ENCODE measurements at places on chromosomes 3 and 15.
A peak's percentile ranks its signal among the peaks of the same experiment; 100 is the strongest.

DNA sequence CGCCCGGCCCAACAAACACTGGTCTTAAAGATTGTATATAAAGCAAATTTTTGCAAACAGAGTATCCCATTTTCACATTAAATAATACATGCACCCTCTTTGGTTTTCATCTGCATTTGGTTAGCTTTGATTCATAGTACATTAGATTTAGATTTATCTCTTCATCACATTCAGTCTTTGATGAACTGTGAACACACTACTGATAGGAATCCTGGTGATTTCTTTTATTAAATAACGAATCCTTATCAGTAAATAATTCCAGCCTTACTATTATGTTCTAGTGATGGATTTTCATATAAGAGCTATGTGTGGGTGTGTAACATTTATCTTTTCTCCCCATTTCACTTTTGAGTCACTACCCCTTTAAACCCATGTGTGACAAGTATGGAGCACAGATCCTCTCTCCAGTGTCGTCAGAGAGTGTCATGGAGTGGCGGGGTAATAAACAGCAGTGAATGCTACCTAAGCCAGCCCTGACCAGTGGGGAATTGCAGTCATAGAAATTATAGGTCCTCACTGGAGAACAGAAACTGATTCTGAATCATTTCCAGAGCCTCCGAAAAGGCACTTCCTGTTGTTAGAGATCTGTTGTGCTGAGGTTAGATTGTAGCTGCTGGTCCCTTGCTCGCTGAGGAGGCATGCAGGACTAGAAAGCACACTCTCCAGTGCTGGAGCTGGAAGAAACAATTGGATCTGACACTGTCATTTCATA is 22.0 kb downstream of the SLC7A14 start:
- DNase-seq: no peak

DNA sequence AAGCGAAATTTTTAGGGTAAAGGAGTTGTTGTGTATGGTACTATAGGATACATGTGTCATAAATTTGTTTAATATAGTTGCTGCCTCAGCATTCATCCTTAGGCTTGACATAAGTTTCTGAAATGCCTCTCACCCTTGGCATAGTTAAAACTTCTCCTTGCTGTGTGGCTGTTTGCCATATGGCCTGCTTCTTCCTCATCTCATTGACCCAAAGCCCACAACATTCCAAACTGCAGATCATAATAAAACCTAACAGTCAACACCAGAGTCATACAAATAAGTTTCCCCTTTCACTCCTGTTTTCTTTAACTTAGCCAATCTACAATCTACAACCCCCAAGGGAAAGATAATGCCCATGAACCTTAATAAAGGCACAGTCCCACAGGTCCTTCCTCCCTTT is 136.6 kb downstream of the TMCC1 start:
- no peak for DNase-seq

- no peak for DNase-seq
Observed at GRCh38 chr3:20589275-20589674, 403.3 kb upstream of the SGO1 start.

- DNase-seq: no peak
Observed at GRCh38 chr15:23073890-23074646, 34.7 kb upstream of the TUBGCP5 start.

- DNase-seq: no peak
Observed at GRCh38 chr15:54820811-54821210, 375.9 kb downstream of the RSL24D1 start.

- peak; percentile 5 for DNase-seq
Observed at GRCh38 chr3:170513642-170514041, 72.2 kb downstream of the SLC7A14 start.

GRCh38 chr3:145899241-145899640 is 261.7 kb downstream of the PLOD2 start:
- DNase-seq: no peak

GRCh38 chr15:66386204-66387123 is at the start of gene MAP2K1:
Gene MAP2K1 (plus strand): TSS chr15:66386912. CDS start chr15:66387348, 436 bp downstream.
- DNase-seq: peak; percentile 99

DNA sequence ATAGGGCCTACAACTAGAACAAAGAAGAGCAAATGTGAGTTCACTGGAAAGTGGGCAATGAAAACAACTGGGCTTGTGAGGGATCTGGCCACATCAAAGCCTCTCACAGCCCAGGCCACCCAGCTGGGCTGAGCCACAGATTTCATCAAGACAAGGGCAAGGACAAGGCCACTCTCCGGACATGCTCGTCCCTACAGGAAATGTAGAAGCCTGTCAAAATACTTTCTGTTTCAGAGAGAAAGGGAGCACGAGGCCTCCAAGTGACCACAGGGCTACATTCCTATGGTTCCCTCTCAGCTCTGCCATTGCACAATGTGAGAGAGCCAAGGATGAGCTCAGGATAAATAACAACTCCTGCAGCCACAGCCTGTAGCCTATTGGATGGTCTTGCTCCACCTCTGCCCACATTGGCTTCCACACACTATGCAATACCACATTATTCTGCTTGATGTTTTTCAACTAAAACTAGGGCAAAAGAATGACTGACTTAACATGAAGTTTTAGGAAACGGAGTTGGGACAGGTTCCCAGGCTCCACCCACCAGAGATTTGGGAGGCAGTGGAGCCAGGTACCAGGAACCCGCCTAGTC is 12.1 kb downstream of the TBC1D2B start:
- peak; percentile 51 for DNase-seq

GRCh38 chr3:123546133-123546755 is 38.6 kb downstream of the HACD2 start:
- no peak for DNase-seq

GRCh38 chr15:73156431-73157191 is 104.3 kb downstream of the NEO1 start:
- peak; percentile 4 for DNase-seq

DNA sequence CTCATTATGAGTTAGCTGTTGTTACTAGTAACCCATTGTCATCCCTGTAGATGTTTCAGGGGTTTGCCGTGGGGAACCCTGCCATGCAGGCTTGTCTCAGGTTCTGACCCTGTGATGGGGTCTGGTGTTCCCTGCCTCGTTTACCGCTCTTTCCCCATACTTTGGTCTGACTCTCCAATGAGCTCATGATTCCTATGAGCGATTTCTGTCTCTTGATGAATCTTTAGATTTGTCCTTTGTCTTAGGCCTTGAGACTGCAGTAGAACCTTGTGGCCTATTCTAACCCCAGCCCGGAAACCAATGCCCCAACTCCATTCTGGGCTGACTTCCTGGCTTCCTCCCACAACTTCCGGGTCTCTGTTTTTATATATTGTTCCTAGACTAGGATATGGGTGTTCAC is 11.3 kb upstream of the IQGAP1 start:
- DNase-seq: peak; percentile 84

DNA sequence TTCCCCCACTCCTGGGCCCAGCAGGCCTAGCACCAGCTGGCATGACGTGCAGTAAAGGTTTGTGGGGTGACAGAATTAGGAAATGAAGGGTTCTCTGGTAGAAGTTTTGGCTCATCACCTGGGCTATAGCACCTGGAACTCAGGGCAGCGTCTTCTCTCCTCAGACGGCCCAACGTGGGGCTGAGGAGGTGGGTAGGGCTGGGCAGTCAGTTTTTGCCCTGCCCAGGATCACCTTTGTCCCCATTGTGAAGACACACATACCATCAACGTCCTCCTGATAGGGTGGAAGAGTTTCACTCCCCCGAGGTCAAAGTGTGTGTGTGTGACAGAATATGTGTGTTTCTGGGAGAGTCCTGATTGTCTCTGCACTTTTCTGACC is 12.1 kb downstream of the KBTBD13 start:
- DNase-seq: no peak

GRCh38 chr3:158845765-158846350 is 44.0 kb downstream of the MFSD1 start:
- DNase-seq: peak; percentile 66

- no peak for DNase-seq
Observed at GRCh38 chr3:188390343-188390718, 236.4 kb downstream of the LPP start.

DNA sequence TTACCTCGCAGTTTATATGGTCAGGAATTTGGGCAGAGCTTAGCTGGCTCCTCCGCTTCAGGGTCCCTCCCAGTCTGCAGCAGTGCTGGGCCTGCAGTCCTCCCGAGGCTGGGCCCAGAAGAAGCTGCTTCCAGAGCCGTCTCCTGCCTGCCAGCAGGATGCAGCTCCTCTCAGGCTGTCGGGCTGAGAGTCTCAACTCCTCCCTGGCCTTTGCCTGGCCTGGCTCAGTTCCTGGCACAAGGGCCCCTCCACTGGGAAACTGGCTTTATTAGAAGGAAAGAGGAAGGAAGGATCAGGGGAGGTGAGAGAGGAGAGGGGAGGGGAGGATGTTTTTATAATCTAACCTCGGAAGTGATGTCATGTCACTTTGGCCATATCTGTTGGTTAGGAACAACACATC is 72.8 kb downstream of the GABRG3 start:
- DNase-seq: peak; percentile 8

- DNase-seq: no peak
Observed at GRCh38 chr3:46863261-46863782, at the start of gene MYL3. Gene MYL3 (minus strand): TSS chr3:46863444. CDS start chr3:46863390, 54 bp downstream.

DNA sequence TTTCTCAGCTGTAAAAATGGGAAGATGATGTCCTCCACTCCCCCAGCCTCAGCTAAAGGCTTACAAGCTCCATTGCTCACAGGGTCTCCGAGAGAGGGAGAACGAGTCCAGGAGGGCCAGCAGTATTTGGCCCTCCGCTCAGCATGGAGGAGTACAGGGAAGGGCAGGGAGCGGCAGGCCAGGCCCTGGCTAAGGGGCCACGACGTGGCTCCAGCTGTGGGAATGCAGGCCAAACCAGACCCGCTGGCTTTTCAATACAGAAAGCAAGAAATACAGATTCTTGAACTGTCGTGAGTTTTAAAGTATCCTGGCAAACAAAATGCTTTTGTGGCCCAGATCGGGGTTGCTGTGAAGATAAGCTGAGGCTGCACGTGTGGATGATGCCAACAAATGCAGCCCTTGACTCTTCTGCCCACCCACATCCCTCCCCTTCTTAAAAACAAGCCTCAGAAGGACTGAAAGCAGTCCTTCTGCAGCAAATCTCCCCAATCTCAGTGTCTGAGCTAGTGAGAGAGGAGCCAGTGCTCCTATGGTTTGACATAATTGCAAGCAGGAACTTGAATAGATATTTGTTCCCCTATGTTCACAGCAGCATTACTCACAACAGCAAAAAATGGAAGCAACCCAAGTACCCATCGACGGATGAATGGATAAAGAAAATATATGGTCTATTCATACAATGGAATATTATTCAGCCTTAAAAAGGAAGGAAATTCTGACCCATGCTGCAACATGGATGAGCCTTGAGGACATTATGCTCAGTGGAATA is 18.5 kb upstream of the FBLN2 start:
- DNase-seq: no peak

DNA sequence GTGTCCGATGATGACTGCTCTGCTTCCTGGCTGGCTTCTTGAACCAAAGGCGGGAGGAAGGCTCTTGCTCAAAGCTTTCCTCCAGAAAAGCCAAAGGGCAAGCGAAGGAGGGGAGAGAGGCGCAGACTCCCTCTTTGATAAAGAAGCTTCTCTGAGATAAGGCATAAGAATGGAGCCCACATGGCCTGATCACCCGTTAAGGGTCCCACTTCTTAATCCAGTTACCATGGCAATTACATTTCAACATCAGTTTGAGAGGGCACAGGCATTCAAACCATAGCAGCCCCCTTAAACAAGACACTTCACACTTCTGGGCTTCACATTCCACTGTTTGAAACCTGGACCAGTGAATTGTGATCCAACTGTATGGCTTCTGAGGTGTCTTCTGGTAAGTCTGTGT is 8.0 kb downstream of the ABHD17C start:
- DNase-seq: no peak

DNA sequence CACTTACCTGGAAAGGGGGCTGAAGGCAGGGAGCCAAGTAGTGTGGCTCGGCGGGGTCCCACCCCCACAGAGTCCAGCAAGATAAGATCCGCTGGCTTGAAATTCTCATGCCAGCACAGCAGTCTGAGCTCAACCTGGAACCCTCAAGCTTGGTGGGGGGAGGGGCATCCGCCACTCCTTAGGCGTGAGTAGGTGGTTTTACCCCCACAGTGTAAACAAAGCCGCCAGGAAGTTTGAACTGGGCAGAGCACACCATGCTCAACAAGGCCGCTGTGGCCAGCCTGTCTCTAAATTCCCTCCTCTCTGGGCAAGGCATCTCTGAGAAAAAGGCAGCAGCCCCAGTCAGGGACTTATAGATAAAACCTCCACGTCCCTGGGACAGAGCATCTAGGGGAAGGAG is 156.3 kb downstream of the KBTBD8 start:
- DNase-seq: no peak

- no peak for DNase-seq
Observed at GRCh38 chr3:100857863-100858262, 135.4 kb downstream of the ABI3BP start.

DNA sequence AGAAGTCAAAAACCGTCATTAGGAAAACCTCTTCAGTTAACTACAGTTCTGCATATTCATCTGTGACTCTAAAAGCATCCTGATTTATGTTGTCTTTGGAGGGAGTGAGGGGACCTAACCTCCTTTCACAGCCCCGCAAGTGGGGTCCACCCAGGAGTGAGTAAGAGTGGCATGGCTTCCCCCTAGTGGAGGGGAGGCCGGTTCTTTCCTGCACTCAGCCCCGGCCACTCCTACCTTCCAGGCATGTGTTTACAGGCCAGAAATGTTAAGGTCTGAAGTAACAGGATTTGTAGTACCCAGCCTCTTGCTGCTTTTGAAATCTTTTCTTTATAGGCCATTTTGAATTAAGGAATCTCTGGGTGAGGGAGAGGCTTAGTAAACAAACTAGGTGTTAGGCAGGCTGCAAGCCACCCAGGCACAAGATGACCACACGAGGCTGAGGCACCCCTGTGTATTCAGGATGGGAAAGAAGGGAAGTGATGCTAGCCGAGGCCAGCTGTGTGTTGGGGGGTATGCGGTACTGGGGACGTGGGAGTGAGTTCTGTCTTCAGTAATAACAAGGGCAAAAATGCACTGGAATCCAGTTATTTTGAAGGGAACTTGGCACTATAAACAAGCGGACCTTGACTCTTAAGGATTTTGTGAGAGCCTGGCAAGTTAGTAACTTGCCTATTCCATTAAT is 50.5 kb downstream of the CTDSPL start:
- DNase-seq: peak; percentile 64

GRCh38 chr3:98536456-98537017 is 4.8 kb downstream of the GPR15 start:
- DNase-seq: no peak

- DNase-seq: no peak
Observed at GRCh38 chr3:195873281-195873887, 35.0 kb downstream of the TNK2 start.

- DNase-seq: peak; percentile 60
Observed at GRCh38 chr15:34248190-34248589, 23.4 kb downstream of the EMC4 start.

- DNase-seq: no peak
Observed at GRCh38 chr15:41567862-41568261, 8.8 kb downstream of the TYRO3 start.

Measured in hematopoietic multipotent progenitor cell treated with erythropoietin and hydrocortisone succinate and interleukin-3 and kit ligand, for 4 days (in vitro differentiated cells).